ENCODE measurements at places on chromosomes 6 and 20.
A peak's percentile ranks its signal among the peaks of the same experiment; 100 is the strongest.

DNA sequence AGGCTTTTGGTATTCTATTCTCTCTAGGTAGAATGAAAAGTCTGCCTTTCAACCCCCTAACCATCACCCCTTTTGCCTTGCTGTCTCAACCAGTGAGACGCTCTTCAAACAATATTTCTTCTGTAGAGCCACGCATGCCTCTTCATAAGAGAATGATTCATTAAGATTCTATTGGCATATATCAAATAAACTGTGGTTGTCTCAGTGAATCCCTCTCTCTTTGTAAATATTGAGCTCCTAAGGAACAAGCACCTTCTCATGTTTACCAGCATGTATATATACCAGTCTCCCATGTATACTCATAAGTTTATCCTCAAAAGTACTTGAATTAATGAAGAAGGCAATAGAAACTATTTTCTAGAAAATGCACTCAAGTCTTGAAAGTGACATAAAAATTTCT lies 90.6 kb downstream of the HAO1 start:
- no peak for DNase-seq

GRCh38 chr6:26016245-26016962 lies 53.8 kb downstream of the TRIM38 start:
- DNase-seq: no peak

- no peak for DNase-seq
Observed at GRCh38 chr20:10970109-10970508, 296.3 kb upstream of the JAG1 start.

- DNase-seq: no peak
Observed at GRCh38 chr6:87904011-87904410, 143.6 kb upstream of the SPACA1 start.

DNA sequence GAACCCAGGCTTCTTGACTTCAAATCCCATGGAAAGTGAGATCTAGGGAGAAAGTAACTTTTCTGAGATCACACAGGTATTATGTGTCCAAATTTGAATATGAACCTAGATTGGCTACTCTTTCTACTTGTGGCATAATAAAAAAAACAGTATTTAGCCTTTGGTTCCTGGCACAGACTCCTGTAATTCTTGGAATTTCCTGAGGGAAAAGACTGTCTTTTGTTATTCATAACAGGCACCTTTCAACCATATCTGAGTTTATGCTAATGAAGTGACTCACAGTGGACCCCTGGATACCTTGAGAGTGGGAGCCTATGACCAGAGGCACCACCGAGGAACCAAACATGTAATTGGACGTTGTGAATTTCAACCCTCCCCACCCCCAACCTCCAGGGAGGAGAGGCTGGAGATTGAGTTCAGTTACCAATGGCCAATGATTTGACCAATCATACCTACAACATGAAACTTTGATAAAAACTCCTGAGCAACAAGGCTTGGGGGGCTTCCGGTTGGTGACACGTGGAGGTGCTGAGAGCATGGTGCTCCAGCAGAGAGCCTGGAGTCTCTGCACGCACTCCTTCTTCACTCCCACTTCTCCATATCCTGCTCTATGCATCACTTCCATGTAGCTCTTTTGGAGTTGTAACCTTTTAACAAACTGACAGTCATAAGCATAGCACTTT lies 48.8 kb downstream of the LAMA4 start:
- DNase-seq: no peak

GRCh38 chr6:156582509-156582992 lies 194.6 kb upstream of the ARID1B start:
- peak; percentile 61 for DNase-seq

- DNase-seq: no peak
Observed at GRCh38 chr6:130848945-130849344, 21.7 kb downstream of the SMLR1 start.

DNA sequence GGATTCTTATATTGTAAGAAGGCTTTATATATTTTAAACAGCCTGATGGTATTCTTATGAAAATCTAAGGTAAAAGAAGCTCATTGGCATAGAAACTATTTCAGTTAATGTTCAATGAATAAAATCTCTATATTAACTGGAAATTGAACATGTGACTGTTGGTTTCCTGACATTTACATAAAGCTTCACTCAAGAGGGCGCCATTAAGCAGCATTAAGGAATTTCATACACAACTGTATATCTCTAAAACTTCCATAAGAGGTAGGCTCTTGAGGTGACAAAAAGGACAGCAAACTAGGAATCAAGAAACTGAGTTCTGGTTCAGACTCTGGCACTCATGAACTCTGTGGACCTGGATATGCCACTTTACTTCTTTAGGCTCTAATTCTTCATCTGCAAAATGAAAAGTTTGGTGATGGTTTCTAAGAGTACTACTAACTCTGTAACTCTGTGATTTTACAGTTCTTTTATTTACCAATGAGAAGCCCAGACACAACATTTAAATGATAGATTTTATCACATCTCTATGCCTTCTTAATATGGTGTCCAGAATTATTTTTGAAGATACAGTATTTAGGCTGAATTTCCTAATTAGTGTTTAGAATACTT lies 147.5 kb downstream of the FLRT3 start:
- peak; percentile 28 for DNase-seq

DNA sequence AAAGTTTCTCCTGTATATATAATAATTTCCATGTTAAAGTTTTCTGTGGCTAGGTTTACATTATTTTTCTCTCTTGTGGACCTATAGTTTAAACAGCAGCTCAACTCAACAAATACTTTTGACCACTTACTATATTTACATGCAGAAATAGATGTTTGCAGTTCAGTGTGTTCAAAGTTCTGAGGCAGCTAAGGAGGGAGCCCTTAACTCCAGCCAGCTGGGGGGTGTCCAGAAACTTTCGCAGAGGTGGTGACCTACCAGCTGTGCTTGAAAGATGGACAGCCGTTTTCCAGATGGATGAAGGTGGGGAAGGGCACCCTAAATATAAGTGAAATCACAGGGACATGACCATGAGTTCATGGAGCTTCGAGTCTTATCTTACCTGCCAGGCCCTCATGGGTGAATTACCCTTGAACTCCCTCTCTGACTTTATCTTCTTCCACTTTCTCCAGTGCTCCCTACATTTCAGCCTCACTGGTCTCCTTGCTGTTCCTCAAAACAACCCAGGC lies 33.4 kb downstream of the DHX35 start:
- no peak for DNase-seq
